M059J (cell line): ENCODE measurements at places on chromosomes 3 and 15. TPM values are rescaled to one million over a fixed set of nuclear protein-coding genes. Genes with fewer than 3 reads are reported as not detected.
A peak's percentile ranks its signal among the peaks of the same experiment; 100 is the strongest.

- DNase-seq = no peak
These were observed 1.6 kb downstream of the CALML4 start for GRCh38 chr15:68203486-68203885.

DNA sequence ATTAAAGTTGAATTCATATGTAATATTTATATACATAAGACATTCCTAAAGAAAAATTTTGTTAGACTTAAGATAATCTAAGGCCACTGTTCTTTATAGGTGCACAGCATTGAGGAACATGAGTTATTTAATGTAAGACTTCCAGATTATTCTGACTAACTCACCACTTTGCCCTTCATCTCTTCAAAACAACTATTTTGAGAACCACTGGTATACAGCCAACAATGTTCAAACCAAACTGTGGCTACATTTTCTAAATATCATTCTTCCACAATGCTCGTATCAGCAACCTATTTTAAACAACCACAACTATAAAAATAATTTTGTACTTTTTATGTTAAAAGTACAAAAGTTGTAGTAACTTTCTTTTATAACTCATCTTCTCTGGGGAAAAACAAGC lies 199.8 kb upstream of the ALCAM start:
- peak; percentile 42 for DNase-seq

GRCh38 chr3:197105786-197106185 lies 76.2 kb upstream of the MELTF start:
- no peak for DNase-seq

- DNase-seq = no peak
These were observed 32.4 kb upstream of the HES1 start for GRCh38 chr3:194103505-194103904.

DNA sequence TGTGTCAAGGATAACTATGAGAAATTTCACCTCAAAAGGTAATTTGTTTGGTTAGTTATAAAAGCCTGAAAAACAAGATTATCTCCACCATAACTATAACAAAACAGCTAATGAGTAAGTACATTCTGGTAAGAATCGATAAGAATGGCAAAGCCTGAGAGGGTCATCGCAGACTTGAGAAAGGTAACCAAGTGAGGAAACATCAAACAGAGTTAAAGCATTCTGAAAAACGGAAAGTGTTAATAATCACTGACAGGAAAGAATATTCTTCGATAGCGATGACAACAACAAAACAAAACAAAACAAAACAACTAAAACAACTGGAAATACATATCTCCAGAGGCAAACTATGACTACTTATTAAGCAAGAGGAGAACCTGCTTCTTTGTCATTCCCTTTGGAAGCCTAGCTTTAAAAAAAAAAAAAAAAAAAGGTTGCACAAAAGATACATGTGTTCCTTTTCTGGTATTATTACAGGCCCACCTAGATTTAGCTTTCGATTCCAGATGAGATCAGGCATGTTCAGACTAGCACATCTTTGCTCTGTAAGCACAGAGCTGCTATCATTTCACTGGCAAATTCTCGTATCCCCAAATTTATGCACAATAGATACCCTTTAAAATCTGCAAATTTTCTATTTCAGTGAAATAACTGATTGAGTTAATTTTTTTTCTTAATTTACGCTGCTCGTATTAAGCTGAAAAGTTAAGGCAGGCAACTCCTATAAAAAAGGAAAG lies 155.6 kb downstream of the TIGIT start:
- peak; percentile 47 for DNase-seq

Gene TMCO5A
- not detected in 2 replicates for total RNA-seq

Gene RAD51
- 7.7 and 10.5 TPM in 2 replicates for total RNA-seq

GRCh38 chr3:187935623-187936156 lies 190.4 kb upstream of the BCL6 start:
- no peak for DNase-seq

DNA sequence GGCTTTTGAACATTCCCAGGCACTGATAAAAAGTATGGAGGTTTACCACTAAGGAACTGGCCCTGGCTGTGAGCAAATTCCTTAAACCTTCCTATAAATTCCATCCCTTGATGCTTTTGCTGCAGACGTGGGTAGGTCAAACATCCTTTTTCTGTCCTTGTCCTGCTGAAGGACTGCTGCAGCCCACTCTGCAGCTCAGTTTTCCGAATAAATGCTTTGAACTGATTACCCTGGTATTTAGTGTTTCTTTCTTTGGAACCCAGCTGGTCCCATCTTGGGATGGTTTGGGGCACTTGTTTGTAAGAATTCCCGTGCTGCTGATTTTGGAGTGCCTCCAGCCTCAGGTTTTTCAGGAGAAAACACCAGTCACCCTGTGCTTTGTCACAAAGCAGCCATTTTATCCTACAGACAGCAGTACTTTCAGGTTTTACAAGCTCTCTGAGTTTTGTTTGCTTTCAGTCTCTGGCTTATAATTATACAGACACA lies 815.9 kb downstream of the VGLL3 start:
- DNase-seq = no peak

DNA sequence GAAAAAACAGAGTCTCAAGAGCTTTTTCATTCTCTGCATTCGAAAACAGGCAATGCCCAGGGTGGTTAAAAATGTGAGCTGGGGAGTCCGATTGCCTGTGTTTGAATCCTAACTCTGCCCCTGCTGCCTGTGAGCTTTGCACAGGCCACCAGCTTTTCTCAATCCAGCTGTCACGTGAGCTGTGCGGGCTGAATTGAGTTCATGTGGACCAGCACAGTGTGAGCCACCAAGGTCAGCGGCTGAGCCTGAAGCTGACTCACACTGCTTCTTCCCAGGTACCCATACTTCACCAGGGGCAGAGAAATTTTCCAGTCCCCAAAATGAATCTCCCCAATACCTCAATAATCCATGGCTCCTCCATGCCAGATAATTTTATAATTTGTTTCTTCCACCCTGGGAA lies 64.4 kb upstream of the SLCO3A1 start:
- DNase-seq = no peak

DNA sequence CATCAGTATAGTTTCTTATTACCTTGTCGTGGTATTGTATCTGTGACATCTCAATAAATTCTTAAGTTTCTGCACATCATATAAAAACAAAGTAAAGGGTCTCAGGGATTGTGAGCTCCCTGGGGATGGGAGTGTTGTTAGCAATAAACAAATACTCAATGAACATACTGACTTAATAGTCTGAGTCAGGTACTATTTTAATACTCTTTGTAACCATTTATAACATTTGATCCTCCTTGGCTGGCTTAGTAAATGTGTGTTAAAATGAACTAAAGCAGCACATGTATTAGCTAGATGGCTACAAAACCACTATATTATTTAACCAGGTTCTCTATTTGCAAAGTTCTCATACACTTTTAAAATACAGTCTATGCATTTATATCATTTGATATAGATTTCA lies 1.8 kb downstream of the ICE2 start:
- peak; percentile 7 for DNase-seq

- peak; percentile 30 for DNase-seq
These were observed at the start of gene TMEM266 for GRCh38 chr15:76059320-76060117. TSS of gene TMEM266 (plus strand) at chr15:76059985. CDS start at chr15:76134264, 74,279 bp downstream.

DNA sequence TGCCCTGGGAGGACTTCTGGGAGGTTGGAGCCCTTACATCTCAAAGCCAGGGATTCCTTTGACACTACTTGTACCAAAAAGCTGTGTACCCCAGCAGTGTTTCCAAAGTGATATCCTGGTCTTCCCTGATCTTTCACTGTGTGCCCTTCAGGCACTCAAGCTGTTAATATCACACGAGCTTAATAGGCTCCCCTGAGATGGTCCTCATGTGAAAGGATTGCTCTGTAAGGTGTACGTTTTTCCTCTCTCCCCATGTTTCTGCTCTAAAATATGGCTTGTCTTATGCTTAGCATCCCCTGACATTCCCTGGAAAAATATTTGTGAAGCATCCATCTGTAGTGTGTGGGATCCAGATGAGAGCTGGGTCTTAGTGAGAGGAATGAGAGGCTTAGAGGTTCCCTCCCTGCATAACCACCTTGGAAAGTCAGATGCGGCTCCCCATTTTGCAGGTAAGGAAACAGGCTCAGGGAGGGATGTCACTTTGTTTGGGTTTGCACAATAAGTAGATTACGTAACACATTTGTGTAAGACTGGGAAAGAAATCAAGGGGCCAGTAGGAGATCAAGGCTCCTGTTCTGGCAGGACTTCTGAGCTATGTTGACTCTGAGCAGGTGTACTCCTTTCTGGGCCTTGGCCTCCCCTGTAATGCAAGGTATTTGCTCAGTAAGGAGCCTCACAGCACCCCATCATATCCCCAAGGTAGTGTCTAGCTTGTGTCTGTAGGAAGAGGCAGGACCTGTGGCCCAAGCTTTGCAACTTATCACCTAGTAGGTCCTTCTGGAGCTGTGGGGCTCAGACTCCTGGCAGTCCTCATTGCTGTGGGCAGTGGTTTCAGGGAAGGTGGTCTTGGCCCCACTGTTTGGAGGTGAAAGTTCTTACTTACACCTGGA lies 667 bp upstream of the ACOX2 start:
- no peak for DNase-seq

Gene WDR73
- 20.1 and 20.4 TPM in 2 replicates for total RNA-seq

DNA sequence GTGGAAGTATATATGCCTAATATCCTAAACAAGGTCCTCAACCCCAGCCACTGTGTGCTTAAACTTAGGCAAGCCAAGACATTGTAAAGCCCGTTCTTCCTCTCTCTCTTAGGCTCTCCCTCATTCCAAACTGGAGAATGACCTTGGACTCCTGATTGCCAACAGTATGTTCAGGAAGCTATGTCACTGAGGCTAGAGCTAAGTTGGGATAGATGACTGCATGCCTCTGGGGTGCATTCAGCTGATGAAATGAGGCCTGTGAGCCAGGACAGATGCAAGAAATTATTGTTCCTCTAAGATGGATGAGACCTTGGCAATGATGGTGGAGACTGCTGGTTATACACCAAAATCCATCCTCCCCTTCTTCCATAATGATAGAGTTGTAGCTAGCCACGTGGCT lies 27.9 kb upstream of the TBC1D21 start:
- no peak for DNase-seq

Gene STARD5
- total RNA-seq = 0.71 and 2.0 TPM in 2 replicates

Gene TGM5
- total RNA-seq = not detected in 2 replicates

DNA sequence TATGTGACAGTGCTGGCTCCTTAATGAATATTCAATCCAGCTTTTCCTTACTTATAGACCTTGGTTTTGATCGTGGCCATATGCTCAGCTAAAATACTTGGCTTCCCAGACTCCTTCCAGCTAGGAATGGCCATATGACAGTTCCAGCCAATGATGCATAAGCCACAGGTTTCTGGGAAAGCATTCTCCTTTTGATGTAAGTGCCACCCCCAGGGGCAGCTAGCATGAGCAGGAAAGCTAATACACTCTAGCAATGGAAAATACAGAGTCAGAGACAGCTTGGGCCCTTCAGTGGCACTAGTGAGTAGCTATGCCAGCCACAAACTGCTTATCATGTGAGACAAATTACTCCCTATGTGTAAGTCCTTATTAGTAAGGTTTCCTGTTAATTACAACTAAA lies 26.7 kb downstream of the TBC1D2B start:
- DNase-seq = peak; percentile 30

DNA sequence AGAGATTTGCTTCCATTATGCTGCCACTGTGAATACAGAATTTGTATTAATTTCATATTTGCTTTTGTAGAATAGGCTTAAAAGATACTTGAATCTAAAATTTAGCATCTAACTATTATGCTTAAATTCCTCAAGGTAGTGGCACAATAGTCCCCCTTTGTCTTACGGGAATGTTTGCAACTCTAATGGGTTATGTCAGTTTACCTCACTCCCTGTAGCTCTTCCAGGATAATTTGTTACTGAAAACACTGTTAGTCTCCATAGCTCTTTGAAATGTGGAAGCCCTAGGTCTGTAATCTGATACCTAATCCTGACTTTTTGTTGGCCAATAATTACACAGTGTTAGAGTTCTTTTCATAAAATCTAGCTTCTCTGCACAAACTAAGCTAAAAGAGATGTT lies 433.4 kb downstream of the PYDC2 start:
- DNase-seq = peak; percentile 35

Gene GOLGA8H
- total RNA-seq = 0.15 and 0.57 TPM in 2 replicates

Gene NOX5
- 0.34 and 1.1 TPM in 2 replicates for total RNA-seq

GRCh38 chr3:124256156-124256555 lies 264.2 kb upstream of the ROPN1 start:
- DNase-seq = no peak

- no peak for DNase-seq
These were observed 391.6 kb upstream of the DPPA4 start for GRCh38 chr3:109728861-109729494.

Gene FOXL2NB
- 1.4 and 2.6 TPM in 2 replicates for total RNA-seq

Gene CMTM7
- total RNA-seq = 13.3 and 14.7 TPM in 2 replicates

DNA sequence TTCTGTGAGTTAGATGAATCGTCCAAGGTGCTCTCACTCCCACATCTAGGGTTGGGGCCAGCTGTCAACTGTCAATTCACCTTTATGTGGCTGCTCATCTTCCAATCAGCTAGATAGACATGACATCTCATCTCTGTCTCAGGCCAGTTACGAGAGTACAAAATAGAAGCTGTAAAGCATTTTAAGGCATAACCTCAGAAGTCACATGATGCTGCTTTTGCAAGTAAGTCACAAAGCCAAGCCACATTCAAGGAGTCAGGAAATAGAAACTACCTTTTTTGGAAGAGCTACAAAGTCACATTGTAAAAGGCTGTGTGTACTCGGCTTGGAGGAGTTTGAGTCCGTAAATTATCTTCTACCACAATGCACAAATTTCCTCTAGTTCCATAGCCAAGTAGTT lies 5.1 kb upstream of the CCR1 start:
- DNase-seq = peak; percentile 17

GRCh38 chr15:31262901-31263671 lies 63.5 kb upstream of the KLF13 start:
- DNase-seq = no peak

DNA sequence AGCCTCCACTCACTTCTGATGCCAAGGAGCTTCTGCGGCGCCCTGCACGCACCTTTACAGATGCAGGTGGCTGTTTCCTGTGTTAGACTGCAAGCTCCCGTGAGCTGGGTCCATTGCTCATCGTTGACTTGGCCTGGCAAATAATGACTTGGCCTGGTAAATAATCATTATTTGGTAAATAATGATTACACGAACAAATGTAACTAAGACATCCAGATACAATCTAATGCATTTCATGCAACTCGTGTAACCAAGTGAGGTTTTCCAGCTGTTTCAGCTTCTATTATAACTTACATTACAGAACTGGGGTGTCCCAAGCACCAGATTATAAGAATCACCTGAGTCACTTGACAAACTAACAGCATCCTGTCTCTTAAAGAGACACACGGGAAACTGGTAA lies 92.1 kb upstream of the BHLHE40 start:
- no peak for DNase-seq

GRCh38 chr3:179482857-179483256 lies 31.6 kb upstream of the GNB4 start:
- DNase-seq = no peak

- DNase-seq = peak; percentile 24
These were observed 2.1 kb upstream of the ISY1 start for GRCh38 chr3:129162729-129163579.

- peak; percentile 72 for DNase-seq
These were observed 1575.1 kb downstream of the OTOL1 start for GRCh38 chr3:163071713-163072112.
